ENCODE measurements at places on chromosomes 6 and 20.

GRCh38 chr20:2230726-2231488 lies 64.9 kb upstream of the TGM3 start:
- no peak for DNase-seq

- no peak for DNase-seq
Measured at GRCh38 chr20:1204576-1204975, 1.3 kb downstream of the C20orf202 start.

- no peak for DNase-seq
Measured at GRCh38 chr20:4769328-4769727, 47.6 kb downstream of the PRND start.

DNA sequence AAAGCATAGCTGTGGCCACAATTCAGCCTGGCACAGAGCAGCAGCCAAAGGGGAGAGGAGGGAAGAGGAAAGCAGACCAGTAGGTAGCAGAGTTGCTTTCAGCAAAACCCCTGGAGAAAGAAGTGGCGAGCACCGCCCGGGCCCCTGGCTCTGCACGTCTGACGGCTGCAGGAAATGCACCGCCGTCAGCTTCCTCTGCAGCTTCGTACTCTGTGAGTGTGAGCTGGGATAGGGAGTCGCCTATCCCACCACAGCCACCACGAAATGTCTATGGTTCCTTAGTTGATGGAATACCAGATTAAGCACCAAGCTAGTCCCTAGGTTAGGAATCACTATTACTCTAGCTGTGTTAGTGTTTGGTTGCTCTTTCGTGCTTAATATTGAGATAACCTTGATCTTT lies 79.9 kb upstream of the NAA20 start:
- peak; percentile 17 for DNase-seq

- DNase-seq: no peak
Measured at GRCh38 chr6:143522039-143522600, 10.6 kb upstream of the FUCA2 start.

- no peak for DNase-seq
Measured at GRCh38 chr20:54545676-54546358, 70.4 kb downstream of the DOK5 start.

- no peak for DNase-seq
Measured at GRCh38 chr6:150940941-150941340, 75.4 kb downstream of the MTHFD1L start.

- no peak for DNase-seq
Measured at GRCh38 chr20:35883336-35883777, 70.9 kb downstream of the SCAND1 start.

DNA sequence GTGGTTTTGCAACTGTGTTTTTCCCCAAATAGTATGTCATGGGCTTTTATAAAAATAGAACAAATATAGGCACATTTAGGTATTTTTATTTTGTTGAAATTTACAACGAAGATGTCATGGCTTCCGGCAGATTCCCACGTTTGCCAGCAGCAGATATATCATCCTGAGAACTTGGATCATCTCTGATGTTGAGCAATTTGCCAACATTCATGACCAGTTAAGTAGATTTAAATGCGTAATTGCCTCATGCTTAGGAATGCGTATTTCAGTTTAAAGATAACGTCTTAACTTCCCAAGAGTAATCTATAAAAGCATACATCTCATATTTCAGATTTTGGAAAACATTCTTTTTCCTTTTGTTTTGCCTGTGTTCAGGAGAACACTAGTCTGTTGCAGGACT lies 457.8 kb downstream of the QKI start:
- DNase-seq: no peak

- no peak for DNase-seq
Measured at GRCh38 chr6:40042232-40042631, 108.0 kb upstream of the MOCS1 start.

All from MV-4-11 (cell line).